CD4-positive, alpha-beta T cell treated with Interleukin-4 for 4 hours (primary cell): ENCODE measurements at places on chromosomes 1 and 21.
A peak's percentile ranks its signal among the peaks of the same experiment; 100 is the strongest.

- DNase-seq = no peak
Measured at GRCh38 chr1:202067188-202067974, 55.3 kb upstream of the GPR37L1 start.

GRCh38 chr1:93817819-93818569, 61.0 kb downstream of the DNTTIP2 start:
- DNase-seq = peak; percentile 44

GRCh38 chr1:171160639-171161354, 24.3 kb upstream of the FMO2 start:
- DNase-seq = no peak

DNA sequence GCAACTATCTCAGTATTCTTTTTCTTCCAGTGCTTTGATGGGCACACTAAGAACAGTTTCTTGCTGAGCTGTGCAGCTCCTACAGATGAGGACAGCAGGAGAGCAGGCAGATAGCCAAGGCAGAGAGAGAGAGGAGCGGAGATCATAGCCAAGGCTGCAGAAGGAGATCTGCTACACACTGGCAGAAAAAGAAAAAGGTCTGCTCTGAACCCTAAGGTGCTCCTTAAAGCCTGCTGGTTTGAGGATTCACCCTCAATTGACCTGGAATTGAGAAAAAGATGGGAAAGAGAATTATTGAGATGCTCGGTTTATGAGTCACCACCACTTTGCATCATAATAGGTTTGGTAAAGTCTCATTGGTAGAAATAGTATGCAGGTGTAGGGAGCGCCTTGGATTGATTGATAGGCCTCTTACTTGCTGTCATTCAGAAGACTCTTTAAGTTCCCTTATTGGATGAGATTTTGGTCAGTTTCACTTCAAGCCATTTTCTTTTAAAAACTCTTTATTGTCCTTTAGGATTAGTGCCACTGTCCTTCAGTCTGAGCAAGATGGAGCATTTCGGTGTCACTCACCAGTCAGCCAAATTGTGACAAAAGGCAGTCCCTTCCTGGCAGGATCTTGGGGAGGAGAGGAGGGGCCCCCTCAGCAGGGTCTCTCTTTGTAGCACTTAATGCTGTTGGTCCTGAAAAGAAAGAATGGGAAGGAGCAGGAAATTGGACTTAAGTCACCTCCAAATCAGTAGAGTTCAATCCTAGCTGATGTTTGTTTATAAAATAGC, 685.0 kb downstream of the ADGRL2 start:
- no peak for DNase-seq

- no peak for DNase-seq
Measured at GRCh38 chr1:226737819-226738420, 1.2 kb downstream of the ITPKB start.

- DNase-seq = no peak
Measured at GRCh38 chr1:152743371-152744145, 14.3 kb upstream of the KPRP start.

DNA sequence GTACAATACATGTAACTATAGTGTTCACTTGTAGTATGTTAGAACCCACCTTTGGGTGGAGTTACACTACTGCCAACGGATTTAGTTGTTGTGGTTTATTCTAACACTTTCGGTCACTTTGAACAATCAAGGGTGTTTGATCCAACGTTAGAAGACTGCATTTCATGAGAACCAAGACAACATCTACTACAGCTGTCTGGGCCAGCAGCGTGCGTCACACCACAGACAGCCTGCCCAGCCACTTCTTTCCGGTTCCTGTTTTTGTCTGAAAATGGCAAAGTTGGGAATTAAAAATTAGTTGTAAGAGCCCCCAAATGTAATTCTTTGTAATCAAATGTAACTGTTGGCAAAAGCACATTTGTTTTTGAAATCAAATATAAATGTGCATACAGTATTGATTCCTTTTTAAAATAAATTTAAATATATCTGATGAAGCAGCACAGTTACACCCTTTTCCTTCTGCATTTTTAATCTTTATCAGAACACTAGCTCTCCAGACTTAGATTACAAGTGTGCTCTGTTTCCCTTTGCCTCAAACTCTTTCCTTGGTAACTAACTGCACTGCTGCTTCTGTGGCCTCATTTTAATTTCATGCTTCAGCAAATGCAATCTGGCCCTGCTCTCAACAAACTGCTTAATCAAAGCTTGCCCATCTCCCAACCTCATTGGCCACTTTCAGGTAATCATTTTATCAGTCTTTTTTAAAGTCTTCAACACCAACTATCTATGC, 86.6 kb upstream of the DPH5 start:
- DNase-seq = peak; percentile 98

DNA sequence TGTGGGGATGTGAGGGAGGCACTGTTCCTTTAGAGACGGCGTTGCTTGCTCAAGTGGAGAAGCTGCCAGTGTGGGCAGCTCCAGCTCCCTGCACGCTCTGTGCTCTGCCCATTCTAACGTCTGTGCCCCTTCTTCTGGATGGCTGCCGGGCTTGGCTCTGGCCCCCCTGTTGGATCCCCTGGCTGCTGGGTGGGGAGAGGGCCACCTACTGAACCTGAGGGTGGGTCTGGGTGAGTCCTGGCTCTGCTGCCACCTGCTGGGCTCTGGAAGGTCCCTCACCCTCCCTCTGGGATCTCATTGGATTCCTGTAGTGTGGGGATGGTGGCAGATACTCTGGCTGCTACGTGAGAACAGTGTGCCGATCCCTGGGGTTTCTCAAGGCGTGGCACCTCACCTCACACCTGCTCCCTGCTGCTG, 5.0 kb downstream of the PFKL start:
- peak; percentile 25 for DNase-seq

GRCh38 chr1:178713259-178713658, 11.8 kb upstream of the RALGPS2 start:
- no peak for DNase-seq

GRCh38 chr21:27265492-27265891, 298.6 kb upstream of the ADAMTS5 start:
- no peak for DNase-seq

- no peak for DNase-seq
Measured at GRCh38 chr1:151255381-151255780, 847 bp downstream of the PSMD4 start.

- no peak for DNase-seq
Measured at GRCh38 chr1:25080294-25081209, 150.5 kb upstream of the RUNX3 start.

GRCh38 chr1:29383746-29384371, 147.5 kb downstream of the PTPRU start:
- DNase-seq = no peak

GRCh38 chr1:50438945-50439344, 15.7 kb upstream of the DMRTA2 start:
- DNase-seq = no peak

DNA sequence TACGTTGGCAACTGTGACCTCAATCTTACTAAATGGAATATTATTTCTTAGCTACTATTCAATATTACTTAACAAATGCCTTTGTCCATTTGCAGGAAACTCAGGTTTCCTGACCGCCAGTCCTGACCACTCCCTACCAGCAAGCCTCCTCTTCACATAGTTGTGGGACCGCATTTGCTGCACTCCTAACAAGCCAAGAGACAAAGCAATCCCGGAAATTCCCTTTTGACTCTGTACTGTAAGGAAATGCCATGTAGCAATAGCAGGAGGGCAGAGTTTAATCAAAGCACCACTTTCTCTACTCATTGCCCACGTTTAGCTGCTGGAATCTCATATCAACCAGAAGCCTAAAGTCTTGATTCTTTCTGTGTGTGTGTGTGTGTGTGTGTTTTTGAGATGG, 28.1 kb upstream of the ACBD6 start:
- DNase-seq = no peak

DNA sequence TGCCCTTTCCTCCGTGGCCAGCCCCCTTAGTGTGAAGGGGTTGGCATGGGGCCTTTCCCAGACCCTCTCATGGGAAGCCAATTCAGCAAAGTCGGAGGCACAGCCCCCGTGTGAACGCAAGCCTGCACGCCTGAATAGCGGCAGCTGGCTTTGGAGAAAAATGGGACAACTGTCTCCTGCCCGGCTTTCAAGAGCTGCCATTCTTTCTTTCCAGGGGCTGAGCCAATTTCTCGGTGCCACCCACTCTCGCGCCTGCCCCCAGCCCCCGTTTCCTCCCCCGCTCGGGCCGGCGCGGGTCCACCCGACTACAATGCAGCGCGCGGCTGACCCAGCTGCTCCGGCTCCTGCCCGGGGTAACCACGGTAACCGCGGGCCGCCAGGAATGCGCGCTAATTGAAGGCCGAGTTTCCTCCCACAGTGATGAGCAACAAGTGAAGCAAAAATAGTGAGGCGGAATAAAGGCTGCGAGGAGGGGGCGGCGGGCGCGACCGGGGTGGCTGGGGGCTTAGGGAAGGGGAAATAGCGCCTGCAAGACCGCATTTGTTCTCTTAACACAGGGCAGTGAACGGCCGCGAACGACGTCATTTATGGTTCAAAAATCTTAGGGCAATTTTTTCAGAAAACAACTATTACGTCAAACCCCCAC, 27.8 kb downstream of the ILDR2 start:
- no peak for DNase-seq

DNA sequence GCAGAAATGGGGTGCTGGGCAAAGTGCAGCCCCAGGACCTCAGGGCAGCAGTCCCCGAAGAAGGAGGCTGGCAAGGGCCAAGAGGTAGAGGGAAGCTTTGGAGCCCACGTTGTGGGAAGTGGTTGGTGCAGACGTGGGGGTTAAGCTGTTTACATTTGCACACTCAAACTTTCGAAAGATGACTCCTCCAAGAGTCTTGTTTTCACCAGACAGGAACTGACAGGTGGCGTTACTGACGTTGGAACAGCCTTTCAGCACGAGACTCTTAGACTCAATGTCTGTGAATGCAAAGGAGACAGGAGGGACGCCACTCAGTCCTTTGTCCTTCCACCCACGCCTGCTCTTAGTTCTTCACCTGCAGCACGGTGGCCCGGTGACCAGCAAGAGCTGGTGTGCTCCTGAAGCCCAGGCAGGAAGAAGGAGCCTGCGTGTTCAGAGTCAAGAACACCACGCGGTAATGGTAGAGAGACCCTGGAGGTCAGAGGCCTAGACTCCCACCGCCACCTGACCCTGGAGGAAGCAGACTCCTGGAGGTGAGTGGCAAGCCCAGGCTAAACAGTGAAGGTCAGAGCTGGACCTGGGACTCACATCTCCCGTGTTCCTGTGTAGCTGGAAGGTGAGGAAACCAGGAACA, 15.9 kb downstream of the LYPD8 start:
- no peak for DNase-seq

GRCh38 chr1:6026095-6026809, 19.4 kb upstream of the KCNAB2 start:
- peak; percentile 89 for DNase-seq

DNA sequence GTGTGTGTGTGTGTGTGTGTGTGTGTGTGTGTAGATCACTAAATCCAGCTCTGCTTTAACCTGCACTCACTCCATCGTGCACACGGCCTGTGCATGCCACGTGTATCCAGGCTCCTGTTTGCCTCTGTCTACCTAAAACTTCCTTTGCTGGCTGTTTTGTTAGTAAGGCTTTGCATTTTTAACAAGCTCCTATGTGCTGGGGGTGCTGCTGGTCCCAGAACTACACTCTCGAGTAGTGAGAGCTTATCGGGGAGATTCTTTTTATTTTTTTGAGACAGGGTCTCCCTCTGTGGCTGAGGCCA, 596 bp upstream of the TCEA3 start:
- DNase-seq = peak; percentile 11

- DNase-seq = no peak
Measured at GRCh38 chr1:169683661-169684060, 27.8 kb downstream of the SELL start.

- peak; percentile 21 for DNase-seq
Measured at GRCh38 chr21:44487831-44488230, 32.5 kb downstream of the LRRC3 start.

- DNase-seq = no peak
Measured at GRCh38 chr1:68401506-68401905, 48.2 kb downstream of the RPE65 start.

DNA sequence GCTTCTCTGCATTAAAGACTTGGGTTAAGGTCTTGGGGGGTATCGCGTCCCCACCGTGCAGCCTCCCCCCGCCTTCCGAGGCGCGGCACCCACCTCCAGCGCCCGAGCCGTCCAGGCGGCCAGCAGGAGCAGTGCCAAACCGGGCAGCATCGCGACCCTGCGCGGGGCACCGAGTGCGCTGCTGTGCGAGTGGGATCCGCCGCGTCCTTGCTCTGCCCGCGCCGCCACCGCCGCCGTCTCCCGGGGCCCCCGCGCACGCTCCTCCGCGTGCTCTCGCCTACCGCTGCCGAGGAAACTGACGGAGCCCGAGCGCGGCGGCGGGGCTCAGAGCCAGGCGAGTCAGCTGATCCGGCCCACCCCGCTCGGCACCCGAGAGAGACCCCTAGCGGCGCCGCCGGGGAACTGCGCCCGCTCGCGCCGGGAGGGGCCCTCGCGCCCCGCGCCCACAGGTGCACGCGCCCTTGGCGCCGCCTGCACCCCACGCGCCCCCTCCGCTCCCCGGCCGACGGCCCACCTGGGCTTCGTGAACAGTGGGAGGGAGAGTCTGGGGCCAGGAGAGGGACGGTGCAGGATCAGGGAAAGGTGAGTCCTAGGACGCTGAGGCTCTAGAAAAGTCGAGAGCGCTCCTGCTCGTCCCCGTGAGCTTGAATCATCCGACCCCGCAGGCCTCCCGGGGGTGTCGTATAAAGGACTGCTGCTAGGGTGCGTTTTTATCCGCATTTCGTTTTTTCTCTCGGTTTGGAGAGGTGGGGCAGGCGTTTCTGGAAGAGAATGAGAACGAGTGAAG, at the start of gene APP:
TSS of gene APP (minus strand) at position 300 of the 787 bp plus-strand sequence. CDS start at position 150, 150 bp downstream.
- DNase-seq = peak; percentile 81

DNA sequence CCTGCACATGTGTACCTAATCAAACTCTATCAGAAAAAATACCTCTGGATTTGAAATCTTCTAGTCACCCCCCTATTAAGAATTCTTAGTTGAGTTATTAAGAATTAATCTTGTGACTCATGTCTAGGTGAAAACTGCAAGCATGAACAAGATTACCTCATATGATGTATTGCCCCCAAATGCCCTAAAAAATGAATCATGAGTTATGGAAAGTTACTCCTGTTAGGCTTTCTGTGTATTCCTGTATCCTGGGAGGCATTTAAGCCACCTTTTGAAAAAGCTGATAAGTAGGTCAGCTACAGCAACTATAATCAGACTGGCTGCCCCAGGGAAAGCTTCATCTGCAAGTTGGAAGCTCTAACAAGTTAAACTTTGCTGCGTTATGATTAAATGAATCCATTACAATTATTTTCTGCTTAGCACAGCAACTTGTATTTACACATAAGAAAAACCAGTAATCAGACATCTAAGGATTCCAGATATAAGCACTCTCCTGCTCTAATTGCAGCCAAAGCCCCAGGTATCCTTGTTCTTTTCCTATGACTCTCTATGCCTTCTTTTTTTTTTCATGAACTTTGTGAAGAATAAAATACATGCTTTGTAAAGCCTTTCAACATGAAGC, 147.7 kb downstream of the NTPCR start:
- no peak for DNase-seq

- no peak for DNase-seq
Measured at GRCh38 chr21:34199121-34199910, 125.9 kb downstream of the MRPS6 start.

- DNase-seq = no peak
Measured at GRCh38 chr1:116078699-116079223, 32.4 kb upstream of the MAB21L3 start.

GRCh38 chr21:20802201-20802600, 196.0 kb upstream of the NCAM2 start:
- DNase-seq = no peak
